ENCODE measurements at places on chromosomes 7 and 10.

DNA sequence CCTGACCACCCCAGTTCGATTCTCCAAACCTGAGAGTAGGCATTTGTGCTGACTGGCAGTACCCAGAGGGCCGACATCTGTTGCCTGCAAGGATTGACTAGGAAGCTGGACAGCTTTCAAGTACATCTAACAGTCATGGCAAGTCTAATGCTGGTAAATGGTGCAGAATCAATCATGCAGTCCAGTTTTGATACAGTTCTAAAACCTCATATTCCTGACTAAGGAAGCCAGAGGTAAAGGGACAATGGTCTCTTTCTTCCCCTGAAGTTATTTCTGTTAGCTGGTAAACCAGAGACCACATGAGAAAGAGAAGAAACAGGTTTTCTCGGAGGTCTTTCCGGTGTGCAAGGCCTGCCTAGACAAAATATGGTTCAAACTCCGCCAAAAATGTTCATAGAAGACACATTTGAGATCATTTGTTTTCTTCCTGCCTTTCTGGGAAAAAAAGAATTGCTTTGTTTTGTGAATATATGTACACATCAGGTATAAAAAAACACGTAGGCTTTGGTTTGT is 97.1 kb downstream of the WDR37 start:
- no peak for DNase-seq

GRCh38 chr7:40437498-40437897 is 302.7 kb downstream of the SUGCT start:
- peak; percentile 97 for DNase-seq

GRCh38 chr7:6622134-6622710 is 6.8 kb downstream of the ZNF853 start:
- DNase-seq, result no peak

GRCh38 chr7:138396251-138397070 is 63.6 kb upstream of the TRIM24 start:
- DNase-seq, result no peak

- no peak for DNase-seq
These were observed 248.4 kb downstream of the TRIL start for GRCh38 chr7:28709748-28710147.

Data from choroid plexus epithelial cell (primary cell).